ENCODE measurements at places on chromosomes 2 and 18. TPM values are rescaled to one million over a fixed set of nuclear protein-coding genes. Genes with fewer than 3 reads are reported as not detected.

The EPB41L3 gene
- total RNA-seq, result 10.9 TPM

The FMNL2 gene
- total RNA-seq, result 0.30 TPM

The FAM161A gene
- 0.91 TPM for total RNA-seq

DNA sequence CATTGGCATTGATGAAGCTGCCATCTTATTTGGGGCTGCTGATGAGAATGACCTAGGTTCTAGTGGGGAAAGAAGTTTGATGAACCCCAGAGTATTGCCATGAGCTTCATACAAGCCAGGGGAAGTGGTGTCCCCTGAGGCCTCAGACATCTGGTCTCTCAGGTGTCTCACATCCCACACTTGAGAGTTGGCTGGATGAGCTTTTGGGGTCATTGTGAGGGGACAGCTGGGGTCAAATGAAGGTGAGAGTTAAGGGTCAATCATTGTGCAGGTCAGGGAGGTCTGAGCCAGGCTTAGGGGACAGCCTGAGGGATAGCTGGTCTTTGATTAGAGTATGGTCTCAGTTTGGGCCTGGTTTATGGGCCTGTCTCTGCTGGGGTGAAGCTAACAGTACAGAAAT is 336.5 kb downstream of the CYP26B1 start:
- no peaks in the 10 kb centered on the region for H3K27me3 ChIP-seq
- H3K4me3 ChIP-seq, result no peak overlapping the region

The HNRNPLL gene
- 46.5 TPM for total RNA-seq

The UGT1A3 gene
- not detected for total RNA-seq

DNA sequence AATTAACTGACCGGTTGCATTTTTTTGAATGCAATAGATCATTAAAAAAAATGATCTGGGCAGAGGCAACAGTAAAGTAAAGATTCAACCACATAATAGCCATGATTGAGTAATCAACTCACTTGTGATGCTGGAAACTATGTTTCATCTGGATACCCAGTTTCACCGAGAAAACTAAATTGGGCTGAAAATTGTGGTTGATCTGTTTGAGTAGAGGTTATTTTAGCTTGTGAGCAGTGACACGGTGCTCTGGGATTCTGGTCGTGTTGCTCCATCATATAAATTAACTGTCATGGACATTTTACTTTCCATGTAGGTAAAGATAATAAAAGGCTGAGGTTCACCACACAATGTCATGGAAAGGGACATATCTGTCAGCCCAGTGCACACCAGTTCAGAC is 58.7 kb downstream of the CD226 start:
- no peaks in the 10 kb centered on the region for H3K27me3 ChIP-seq
- no peak for DNase-seq
- H3K4me3 ChIP-seq, result no peak overlapping the region
- H3K27ac ChIP-seq, result no peak overlapping the region
- peaks cover 25% of the 10 kb centered on the region for H3K4me1 ChIP-seq
- peaks cover 25% of the 10 kb centered on the region for H3K36me3 ChIP-seq

DNA sequence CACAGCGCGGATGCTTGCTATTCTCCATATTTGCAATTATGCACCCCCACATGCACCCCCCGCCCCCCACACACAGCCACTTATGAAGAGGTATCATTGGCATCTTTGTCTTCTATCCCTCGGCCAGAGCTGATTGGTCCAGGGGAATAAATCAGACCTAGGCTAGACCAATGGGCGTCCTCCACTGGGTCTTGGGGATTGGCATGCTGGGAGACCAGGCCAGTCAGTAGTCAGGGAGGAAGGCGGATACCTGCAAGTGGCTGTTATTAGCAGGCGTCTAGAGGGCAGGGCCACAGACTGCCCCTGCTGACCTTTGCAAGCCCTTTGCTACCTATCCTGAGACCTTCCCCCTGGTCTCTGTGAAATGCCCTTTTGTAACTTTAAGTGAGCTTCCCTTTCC is 30.0 kb downstream of the ATOH8 start:
- no peak overlapping the region for H3K4me3 ChIP-seq
- no peaks in the 10 kb centered on the region for H3K4me1 ChIP-seq
- no peak for DNase-seq
- peaks cover 3% of the 10 kb centered on the region for H3K27me3 ChIP-seq
- no peak overlapping the region for H3K27ac ChIP-seq

DNA sequence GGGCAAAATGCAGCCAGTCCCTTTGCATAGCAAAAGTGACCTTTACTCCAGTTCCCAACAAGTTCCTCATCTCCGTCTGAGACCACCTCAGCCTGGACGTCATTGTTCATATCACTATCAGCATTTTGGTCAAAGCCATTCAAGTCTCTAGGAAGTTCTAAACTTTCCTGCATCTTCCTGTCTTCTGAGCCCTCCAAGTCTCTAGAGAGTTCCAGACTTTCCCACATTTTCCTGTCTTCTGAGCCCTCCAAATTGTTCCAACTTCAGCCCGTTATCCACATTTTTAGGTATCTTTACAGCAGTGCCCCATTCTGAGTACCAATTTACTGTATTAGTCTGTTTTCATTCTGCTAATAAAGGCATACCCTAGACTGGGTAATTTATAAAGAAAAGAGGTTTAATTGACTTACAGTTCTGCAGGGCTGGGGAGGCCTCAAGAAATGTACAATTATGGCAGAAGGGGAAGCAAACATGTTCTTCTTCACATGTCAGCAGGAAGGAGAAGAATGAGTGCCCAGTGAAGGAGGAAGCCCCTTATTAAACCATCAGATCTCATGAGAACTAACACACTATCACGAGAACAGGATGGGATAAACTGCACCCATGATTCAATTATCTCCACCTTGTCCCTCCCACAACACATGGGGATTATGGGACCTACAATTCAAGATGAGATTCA is 123.7 kb downstream of the MYCN start:
- no peak for DNase-seq
- H3K36me3 ChIP-seq, result no peaks in the 10 kb centered on the region
- no peak overlapping the region for H3K27ac ChIP-seq
- no peak overlapping the region for H3K4me3 ChIP-seq

The TMEM150A gene
- total RNA-seq, result 7.0 TPM

The CYBRD1 gene
- 0.27 TPM for total RNA-seq

- H3K27me3 ChIP-seq, result no peaks in the 10 kb centered on the region
- H3K27ac ChIP-seq, result no peak overlapping the region
- no peak for DNase-seq
- no peaks in the 10 kb centered on the region for H3K4me1 ChIP-seq
- no peak overlapping the region for H3K4me3 ChIP-seq
Measured at GRCh38 chr2:73601780-73602179, 40.4 kb downstream of the NAT8 start.

The OSR1 gene
- total RNA-seq, result not detected

The AGFG1 gene
- total RNA-seq, result 55.9 TPM

The INPP5D gene
- total RNA-seq, result 154 TPM

The MAP3K2 gene
- total RNA-seq, result 105 TPM

The AQP12A gene
- not detected for total RNA-seq

DNA sequence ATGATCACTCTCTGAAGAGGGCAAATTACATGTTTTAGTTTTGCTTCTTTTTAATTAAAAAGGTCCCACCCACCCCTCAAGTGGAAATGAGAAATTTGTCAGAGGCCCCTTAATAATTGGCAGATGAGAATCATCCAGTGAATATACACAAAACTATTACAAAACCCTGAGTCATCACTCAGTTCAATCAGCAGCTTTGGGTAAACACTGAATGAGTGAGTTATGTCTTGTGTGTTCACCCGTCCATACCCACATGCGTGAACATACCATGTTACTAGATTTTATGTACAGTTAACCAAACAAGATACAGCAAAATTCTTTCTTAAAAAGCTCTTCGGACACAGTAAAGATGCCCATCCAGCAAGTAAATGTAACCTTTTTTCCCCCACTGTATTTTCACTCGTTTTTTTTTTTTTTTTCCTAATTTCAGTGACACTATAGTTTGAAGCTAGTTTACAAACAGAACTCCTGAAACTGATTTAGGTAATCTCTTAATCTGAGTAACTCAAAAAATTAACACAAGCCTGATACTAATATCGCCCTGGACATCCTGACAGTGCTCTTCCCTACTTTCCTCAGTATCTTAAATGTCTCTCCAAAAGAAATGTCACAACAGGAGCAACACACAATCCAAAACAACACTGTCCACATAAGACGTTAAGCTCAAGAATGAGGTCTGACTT is 1.4 kb downstream of the PSME4 start:
- H3K27me3 ChIP-seq, result no peaks in the 10 kb centered on the region
- H3K4me3 ChIP-seq, result peak overlapping the region; percentile 79

The DTNA gene
- not detected for total RNA-seq

DNA sequence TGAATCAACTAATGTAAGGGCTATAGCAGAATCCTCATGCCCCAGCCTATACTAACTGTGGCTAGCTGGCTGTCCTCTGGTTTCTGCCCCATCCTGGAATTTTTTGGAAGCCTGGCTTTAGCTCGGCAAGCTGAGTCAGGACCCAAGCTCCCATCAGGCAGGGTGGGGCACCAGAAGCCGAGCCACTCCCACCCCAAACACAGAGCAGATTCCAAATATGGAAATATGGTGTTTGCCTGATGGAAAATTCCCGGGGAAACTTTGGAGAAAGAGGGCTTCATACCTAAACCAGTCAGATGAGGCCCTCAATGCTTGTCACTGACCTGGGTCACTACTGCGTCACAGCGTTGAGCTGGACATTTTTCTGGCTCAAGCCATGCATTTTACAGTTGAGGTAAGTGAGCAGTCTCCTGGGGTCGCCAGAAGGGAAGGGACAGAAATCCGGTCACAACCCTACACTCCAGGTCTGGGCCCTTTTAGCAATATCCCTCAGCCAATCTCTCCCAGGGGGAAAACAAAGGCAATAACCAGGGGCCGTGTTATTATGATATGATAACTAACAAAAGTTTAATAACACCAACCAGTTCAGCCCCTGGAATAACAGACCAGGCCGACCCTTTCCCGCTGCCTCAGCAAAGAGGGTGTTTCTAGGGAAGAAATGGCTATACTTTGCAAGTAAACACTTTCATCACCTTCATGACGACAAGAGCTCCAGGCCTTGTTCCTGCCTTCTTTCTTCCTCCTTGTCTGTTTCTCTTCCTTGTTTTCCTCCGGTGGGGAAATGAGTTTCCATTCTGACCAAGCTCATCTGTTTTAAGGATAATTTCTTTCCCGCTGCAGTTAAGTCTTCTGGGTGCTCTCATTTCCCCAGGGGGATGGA is 37.7 kb downstream of the PSD4 start:
- no peaks in the 10 kb centered on the region for H3K4me1 ChIP-seq
- no peak overlapping the region for H3K4me3 ChIP-seq
- DNase-seq, result no peak
- no peaks in the 10 kb centered on the region for H3K27me3 ChIP-seq
- no peak overlapping the region for H3K27ac ChIP-seq

GRCh38 chr2:23828986-23829385 is 97.9 kb downstream of the ATAD2B start:
- DNase-seq, result no peak
- no peak overlapping the region for H3K27ac ChIP-seq
- no peaks in the 10 kb centered on the region for H3K27me3 ChIP-seq
- no peaks in the 10 kb centered on the region for H3K4me1 ChIP-seq
- H3K36me3 ChIP-seq, result peaks cover 13% of the 10 kb centered on the region
